ENCODE measurements at places on chromosomes 3 and 15.

DNA sequence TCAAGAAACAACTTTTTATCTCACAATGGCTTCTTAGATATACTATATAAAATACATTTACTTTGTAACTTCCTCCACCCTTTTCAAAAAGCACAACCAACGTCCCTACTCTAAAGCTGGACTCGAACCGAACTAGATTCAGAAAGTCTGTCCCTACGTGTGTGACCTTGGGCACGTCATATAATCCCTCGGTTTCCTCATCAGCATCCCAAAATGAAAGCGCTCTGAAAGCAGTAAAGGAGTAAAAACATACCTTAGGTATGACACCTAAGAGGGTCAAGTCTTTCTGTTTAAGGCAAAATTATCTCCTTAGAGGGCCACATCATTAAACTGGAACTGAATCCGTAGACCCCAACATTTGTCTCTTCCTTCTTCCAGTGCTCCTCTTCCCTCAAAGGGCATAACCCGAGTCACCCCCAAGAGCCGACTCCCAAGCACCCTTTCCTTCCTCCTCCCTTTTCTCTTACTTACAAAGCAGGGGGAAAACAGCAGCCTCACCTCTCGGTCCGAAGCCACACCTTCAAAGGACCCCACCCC is 663 bp downstream of the PDCD10 start:
- DNase-seq: no peak

- no peak for DNase-seq
These were observed 66.5 kb downstream of the LRRFIP2 start for GRCh38 chr3:37107846-37108245.

- DNase-seq: peak; percentile 50
These were observed 12.9 kb downstream of the OPA1 start for GRCh38 chr3:193605876-193606275.

GRCh38 chr15:45110256-45110820 is 3.6 kb downstream of the DUOX2 start:
- DNase-seq: no peak

- DNase-seq: no peak
These were observed 34.0 kb upstream of the ACTL6A start for GRCh38 chr3:179528772-179529171.

- no peak for DNase-seq
These were observed 33.7 kb upstream of the TMEM115 start for GRCh38 chr3:50393061-50393460.

DNA sequence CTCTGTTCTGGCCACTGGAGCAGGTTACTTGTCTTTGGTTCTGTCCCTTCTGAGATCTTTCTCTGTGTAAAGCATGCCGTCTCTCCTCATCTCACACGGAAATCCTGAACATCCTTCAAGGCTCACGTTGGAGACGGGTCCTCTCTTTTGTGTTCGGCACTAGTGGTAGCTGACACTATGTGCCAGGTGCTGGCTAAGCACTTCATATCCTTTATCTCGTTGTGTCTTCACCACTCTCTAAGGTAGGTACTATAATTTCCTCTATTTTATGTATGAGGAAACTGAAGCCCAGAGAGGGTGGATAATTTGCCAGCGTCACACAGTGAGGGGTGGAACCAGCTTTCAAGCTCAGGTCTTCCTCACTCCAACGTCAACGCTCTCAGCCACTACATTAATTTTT is 1.2 kb downstream of the IFT122 start:
- DNase-seq: no peak

GRCh38 chr15:67305506-67305905 is 50.9 kb downstream of the IQCH start:
- no peak for DNase-seq

GRCh38 chr15:72280751-72281150 is 8.4 kb upstream of the PARP6 start:
- DNase-seq: no peak

- no peak for DNase-seq
These were observed 338.5 kb downstream of the CADM2 start for GRCh38 chr3:85297291-85297690.

- DNase-seq: peak; percentile 51
These were observed 10.3 kb downstream of the USF3 start for GRCh38 chr3:113685956-113686721.

- DNase-seq: no peak
These were observed 532.8 kb upstream of the TBL1XR1 start for GRCh38 chr3:177729956-177730681.

- DNase-seq: peak; percentile 25
These were observed 47.7 kb upstream of the PLXND1 start for GRCh38 chr3:129654131-129654530.

GRCh38 chr3:153927107-153927506 is 194.1 kb upstream of the ARHGEF26 start:
- DNase-seq: peak; percentile 44

- no peak for DNase-seq
These were observed 136.8 kb downstream of the TPRG1 start for GRCh38 chr3:189308608-189309007.

DNA sequence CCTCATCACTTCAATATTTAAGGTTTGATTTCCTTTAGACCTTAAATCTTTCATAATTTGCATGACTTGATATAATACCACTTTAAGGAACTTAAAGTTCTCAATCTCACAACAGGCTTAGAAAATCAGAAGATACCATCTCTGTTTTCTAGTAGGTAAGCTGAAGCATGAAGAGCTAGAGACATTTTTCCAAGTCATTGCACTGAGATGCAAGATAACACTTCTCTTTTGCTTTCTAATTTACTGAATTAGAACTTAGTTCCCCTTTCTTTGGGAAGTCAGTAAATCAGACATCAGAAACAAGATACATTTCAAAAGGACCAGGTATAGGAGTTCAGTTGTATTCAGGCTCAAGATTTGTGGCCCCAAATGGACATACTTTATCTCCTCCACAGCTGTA is 79.7 kb downstream of the DZIP3 start:
- DNase-seq: no peak

GRCh38 chr15:23467110-23467600 is 20.1 kb upstream of the GOLGA6L2 start:
- DNase-seq: no peak

DNA sequence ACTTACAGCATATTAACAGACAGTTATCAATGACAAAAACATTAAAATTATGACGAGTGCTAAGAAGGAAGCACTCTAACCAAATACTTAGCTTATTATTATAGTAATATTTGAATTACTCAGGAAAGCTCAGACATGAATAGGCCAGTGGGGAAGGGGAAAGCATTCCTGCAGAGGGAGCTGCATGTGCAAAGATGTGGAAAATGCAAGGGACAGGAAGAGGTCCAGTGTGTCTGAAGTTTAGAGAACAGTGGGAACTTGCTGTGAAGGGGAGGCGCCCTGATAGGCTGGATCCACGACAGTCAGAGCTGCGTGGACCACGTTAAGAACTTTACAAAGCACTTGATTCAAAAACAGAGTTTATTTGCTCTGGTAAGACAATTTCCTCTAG is 1.2 kb upstream of the SPICE1 start:
- no peak for DNase-seq

DNA sequence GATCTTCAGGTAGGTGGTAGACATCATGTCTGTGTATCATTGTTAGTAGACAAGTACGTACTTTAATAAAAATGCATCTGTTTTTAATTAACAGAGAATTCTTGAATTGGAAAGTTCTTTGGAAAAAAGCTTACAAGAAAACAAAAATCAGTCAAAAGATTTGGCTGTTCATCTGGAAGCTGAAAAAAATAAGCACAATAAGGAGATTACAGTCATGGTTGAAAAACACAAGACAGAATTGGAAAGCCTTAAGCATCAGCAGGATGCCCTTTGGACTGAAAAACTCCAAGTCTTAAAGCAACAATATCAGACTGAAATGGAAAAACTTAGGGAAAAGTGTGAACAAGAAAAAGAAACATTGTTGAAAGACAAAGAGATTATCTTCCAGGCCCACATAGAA is 149.1 kb upstream of the LRRFIP2 start:
- DNase-seq: no peak

GRCh38 chr3:107598926-107599771 is 76.4 kb downstream of the BBX start:
- DNase-seq: no peak

GRCh38 chr15:75455424-75455981 is 4.0 kb upstream of the SIN3A start:
- peak; percentile 73 for DNase-seq

DNA sequence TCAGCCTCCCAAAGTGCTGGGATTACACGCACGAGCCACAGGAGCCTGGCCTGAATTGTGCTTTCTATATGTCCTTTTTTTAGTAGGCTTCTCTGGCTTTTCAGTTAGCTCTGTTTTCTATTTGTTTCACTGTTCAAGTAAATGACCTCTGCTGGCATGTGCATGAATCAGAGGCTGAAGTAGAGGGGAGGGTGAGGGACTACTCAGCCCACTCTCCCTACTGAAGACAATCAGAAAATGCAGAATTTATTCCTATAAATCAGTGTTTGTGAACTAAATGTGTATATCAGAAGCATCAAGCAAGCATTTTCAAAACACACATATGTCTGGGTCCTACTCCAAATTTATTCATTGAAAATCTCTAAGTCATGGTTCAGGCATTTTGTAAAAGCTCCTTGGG is 45.0 kb downstream of the ZMAT3 start:
- no peak for DNase-seq

- no peak for DNase-seq
These were observed 22.3 kb downstream of the LNP1 start for GRCh38 chr3:100423611-100424010.

DNA sequence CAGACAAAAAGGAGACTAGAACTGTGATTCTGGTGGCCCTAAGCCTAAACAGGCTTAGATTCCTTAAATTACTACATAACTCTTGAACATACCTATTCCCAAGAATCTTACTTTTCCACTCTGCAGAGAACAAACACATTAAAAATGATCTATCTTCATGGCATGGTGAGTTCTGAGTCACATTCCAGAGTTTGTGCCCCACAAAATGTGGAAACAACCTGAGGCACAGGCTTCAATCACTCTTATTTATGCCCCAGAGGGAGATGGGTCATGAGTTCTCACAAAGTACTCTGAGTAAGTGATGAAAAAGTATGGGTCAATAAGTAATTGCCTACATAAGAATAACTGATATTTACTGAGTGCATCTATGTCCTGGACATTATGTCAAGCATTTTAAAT is 137.5 kb upstream of the SLC2A2 start:
- DNase-seq: peak; percentile 2

- no peak for DNase-seq
These were observed 7.9 kb downstream of the RTF1 start for GRCh38 chr15:41424809-41425208.

DNA sequence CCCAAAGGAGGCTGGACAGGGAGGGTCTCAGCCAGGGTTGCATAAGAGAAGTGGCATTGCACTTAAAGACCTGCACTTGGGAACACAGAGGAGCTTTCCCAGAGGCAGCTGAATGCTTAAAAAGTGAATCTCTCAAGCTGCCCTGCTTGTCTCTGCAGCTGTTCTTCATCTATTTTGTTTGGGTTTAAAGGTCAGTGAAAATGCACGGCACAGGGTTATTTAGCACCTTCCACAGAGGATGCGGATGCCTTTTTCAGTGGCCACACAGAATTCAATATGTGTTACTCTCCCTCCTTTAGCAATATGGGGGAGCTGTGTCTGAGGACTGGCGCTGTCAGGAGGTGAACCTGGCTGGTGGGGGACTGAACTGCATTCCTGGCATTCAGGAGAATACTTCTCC is 22.7 kb upstream of the CTNNB1 start:
- no peak for DNase-seq

- no peak for DNase-seq
These were observed 627 bp downstream of the NT5DC2 start for GRCh38 chr3:52532838-52533622.

DNA sequence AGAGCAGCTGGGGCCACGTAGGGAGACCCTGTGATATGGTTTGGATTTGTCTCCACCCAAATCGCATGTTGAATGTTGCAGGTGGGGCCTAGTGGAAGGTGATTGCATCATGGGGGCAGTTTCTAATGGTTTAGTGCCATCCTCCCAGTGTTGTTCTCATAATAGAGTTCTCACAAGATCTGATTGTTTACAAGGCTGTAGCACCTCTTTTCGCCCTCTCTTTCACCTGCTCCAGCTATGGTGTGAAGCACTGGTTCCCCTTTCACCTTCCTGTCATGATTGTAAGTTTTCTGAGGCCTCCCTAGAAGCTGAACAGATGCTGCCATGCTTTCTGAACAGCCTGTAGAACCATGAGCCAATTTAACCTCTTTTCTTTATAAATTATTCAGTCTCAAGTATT is 198.9 kb upstream of the CBLB start:
- no peak for DNase-seq

DNA sequence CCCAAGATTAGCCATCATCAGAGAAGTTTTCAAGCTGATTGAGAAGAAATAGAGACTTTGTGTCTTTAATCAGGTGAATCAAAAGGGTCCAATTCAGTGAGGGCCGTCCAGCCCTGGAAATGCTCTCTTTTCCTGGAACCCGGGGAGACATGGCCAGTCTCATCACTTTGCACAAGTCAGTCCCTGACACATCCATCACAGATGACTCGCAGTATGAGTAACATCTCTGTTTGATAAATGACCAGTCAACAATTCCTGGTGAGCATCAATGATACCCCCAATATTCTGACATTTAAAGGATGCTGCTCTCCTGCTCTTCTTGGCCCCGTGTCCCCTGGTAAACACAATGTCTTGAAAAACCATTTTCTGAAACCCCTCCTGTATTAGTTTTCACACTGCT is 26.7 kb downstream of the C3orf20 start:
- no peak for DNase-seq

- DNase-seq: no peak
These were observed 150.9 kb downstream of the RYR3 start for GRCh38 chr15:33461671-33462070.

DNA sequence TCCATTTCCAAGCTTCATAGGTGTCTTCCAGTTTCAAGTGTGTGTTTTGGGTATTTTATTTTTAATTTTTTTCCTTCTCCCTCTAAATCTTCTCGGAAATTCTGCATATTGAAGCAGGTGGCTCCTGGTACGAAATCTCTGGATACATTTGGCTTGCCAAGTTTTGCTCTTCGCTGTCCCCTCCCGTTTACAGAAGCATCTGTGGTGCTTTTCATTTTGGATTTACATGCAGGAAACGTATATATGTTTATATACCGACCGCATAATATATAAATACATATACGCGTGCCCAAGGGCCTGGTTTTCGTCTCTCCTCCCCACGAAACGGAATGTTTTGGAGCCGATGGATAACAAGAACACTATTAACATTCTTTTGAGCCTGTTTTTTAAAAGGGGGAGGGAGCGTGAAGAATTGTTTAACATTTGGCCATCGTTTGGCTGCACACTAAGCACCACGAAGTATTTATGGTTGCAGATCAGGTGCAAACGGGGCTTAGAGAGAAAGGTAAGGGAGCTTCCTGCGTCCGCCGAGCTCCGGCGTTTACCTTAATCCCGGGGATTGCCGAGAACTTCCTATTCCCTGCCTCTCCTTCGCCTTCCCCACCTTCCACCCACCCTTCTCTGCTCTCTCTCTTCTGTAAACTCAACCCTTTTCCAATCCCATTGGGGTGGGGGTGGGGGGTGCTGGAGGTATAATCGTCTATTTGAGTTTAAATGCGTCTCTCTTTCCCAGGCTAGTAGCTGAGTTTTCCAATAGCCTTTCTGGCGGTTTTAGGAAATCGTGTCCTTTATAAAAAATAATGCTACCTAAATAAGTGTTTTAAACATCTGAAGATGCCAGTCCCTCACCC is 1.1 kb upstream of the NLGN1 start:
- no peak for DNase-seq

GRCh38 chr3:46538803-46539442 is 27.2 kb downstream of the LRRC2 start:
- peak; percentile 40 for DNase-seq

- peak; percentile 44 for DNase-seq
These were observed 222.9 kb downstream of the DTWD1 start for GRCh38 chr15:49843725-49844124.

All from NCI-H226 (cell line).